ENCODE measurements at places on chromosomes 1 and 21.

DNA sequence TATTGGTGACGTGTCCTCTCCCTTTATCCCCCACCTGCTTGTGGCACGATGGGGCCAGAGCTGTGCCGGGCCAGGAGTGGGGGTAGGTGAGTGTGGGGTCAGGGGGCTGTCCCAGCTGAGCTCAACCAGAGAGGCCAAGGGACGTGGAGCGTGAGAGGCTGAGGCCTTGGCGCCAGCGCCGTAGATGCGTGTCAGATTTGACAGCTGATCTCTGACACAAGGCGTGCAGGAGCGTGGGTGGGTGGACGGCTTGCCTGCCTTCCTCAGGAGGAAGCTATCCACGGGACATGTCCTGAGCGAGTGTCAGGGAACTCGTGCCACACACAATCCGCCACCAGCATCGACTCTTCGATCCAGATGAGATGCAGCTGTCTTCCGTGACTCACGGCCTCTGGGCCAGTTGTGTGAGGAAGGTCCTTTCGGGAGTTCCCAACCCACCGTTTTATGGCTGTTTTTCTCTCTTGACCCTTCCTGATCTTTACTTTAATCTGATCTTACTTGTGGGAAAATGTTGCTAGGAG, 56.7 kb downstream of the SPSB1 start:
- no peak for DNase-seq

- no peak for DNase-seq
Observed at GRCh38 chr1:49319426-49319963, 542.8 kb upstream of the BEND5 start.

GRCh38 chr1:160623227-160623633, 23.6 kb downstream of the SLAMF1 start:
- DNase-seq: peak; percentile 57

DNA sequence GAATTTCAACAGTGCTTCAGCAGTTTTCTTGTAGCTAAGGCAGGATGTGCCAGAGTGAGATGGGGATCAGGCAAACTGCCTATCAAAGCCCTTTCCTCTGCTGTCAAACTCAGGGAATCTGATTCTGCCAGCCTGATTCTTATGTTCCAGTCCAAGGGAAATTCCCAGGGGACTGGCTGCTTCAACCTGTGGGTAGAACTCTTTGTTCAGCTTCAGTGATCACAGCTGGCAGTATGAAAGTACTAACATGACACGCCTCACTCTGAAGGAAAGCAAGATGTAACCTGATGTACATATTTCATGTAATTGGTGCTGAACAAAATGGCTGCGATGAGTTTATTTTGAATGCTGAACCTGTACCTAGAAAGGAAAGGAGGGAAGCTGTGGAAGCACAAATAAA, 40.1 kb upstream of the SLC5A9 start:
- no peak for DNase-seq

DNA sequence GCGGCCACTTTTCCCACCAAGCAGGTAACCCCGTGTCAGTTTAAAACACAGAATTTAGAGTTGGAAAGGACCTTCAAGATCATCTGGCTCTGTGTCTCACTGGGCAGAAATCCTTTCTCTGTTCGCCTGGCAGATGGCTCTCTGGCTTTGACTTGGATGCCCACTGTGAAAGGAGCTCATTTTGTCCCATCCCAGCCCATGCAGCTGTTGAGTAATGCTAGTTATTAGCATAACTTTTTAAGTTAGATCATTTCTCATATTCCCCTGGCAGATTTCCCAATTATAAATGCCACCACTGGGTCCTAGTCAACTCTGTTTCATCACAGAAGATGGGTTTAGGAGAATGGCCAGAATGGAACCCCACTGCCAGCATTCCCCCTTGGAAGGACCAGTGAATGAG, 55.9 kb downstream of the SLC35F3 start:
- DNase-seq: no peak

DNA sequence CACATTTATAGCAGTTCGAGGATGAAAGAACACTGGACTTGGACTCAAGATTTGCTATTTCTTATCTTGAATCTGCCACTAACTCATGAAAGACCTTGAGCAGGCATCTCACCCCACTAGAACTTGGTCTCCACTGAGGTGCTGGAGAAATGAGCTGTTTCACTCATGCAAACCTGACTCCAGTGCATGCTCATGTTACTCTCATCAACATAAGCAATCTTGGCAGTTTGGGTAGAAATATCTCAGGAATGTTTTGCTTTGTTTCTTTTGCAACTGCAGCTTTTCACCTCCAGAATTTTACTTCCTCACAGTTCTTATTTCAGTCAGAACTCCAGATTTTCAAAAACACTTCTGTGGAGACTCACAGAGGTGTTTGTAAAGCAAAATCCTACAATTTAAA, 46.2 kb upstream of the DAB1 start:
- no peak for DNase-seq

DNA sequence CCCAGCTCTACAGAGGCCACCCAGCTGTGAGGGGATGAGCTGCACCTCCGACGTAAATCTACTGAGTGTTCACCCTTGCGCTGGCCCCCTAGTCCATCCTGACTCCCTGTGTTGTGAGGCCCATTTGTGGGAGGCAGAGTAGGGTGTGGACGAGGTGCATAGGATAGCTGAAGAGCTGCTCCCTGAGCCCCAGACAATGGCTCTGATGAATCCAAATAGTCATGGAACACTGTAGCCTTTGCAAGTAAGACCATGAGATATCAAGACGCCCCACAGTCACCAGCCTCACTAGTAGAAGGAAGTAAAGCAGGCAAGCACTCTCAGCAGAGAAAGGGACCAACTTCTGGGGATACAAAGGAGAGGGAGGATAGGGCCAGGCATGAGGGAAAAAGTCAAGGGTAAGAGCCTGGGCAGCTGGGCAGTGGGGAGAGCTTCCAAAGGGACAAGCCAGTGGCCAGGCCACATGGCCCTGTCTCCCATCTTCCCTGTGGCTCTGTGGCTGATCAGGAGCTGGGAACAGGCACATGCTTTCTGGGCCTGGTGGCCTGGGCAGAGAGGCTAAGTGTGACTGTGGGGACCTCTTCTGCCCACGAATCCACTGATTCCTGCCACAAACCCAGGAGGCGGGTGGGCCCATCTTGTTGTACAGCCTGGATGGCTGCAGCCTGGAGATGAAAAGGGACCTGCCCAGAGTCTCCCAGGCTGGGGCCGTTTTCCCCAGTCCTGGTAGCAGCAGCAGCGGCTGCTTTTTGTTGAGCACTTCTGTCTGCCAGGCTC, 55.5 kb upstream of the EPS8L3 start:
- DNase-seq: no peak

- DNase-seq: no peak
Observed at GRCh38 chr1:227556288-227556687, 7.1 kb upstream of the ZNF678 start.

DNA sequence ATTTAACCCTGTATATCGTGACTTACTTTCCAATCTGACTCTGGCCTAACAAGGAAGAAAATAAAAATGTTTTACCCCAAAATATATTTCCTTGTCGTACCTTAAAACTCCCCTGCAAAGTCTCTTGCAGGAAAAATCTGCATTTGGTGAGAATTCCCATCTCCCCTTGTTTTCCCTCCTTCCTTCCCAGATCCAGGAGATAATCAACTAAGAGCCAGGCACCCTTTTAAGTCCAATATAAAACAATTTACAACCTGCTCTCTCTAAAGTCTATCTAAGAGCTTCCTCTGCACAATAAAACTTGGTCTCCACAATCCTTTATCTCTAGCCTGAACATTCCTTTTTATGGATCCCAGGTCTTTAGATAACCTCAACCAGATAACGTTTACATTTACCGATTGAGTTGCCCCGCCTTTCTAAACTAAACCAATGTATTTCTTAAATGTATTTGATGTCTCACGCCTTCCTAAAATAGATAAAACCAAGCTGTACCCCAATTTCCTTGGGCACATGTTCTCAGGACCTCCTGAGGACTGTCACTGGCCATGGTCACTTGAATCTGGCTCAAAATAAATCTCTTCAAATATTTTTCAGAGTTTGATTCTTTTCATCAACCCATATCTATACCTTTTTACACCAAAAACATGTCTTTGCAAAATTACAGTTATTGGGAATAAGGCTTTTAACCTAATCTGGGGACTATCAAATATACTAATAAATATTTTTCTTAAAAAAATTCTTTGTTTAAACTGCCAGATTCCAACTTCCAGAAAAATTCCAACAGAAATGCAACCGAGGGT, 993 bp downstream of the DDX59 start:
- no peak for DNase-seq

GRCh38 chr1:89175601-89176256, at the start of gene GBP7:
GBP7 (minus strand) TSS chr1:89176003; CDS start chr1:89171935, 4,068 bp downstream.
- no peak for DNase-seq

DNA sequence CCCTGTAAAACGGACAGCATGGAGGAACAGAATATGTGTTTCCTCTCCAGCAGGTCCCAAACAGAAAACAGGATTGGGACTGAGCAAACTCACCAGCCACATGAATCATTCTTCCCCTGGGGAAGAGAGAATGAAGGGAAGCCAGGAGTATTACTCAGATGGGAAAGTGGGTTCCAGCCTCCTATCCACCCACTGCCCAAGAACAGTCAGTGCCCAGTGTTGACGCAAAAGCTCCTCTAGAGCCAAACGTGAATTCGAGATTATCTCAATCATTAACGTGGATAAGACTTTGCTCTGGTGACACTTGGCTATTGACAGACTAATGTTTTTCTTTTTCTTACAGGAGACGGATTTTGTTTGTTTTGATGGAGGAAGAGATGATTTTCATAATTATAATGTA, 9.3 kb downstream of the MIA3 start:
- no peak for DNase-seq

DNA sequence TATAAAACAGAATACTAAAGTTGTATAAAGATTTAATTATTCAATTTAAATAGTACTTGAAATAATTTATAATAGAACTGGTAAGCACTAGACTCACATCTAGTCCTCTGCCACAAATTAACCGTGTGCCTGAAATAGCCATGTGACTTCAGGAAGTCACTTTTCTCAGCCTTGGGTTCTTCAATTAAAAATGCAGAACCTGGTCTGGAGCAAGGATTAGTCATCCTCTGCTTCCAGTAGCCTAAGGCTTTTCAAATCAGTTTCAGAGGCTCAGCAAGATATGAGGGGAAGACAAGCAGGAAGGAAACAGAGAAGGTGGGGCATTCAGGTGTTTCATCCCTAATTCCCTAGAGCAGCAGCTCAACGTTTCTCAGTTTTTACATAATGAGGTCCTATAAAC, 23.0 kb downstream of the DPH5 start:
- no peak for DNase-seq

- no peak for DNase-seq
Observed at GRCh38 chr1:233543338-233544255, 70.3 kb upstream of the KCNK1 start.

DNA sequence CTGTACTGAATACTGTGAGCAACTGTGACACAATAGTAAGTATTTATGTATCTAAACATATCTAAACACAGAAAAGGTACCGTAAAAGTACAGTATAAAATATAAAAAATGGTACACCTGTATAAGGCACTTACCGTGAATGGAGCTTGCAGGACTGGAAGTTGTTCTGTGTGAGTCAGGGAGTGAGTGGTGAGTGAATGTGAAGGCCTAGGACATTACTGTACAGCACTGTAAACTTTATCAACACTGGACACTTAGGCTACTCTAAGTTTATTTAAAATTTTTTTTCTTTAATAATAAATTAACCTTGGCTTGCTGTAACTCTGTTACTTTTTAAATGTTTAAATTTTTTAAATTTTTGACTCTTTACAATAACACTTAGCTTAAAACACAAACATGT, 24.5 kb upstream of the SHCBP1L start:
- DNase-seq: no peak

GRCh38 chr1:118990513-118991152, 2.5 kb upstream of the TBX15 start:
- DNase-seq: no peak

- no peak for DNase-seq
Observed at GRCh38 chr1:80363689-80364475, 1357.4 kb upstream of the ADGRL4 start.

DNA sequence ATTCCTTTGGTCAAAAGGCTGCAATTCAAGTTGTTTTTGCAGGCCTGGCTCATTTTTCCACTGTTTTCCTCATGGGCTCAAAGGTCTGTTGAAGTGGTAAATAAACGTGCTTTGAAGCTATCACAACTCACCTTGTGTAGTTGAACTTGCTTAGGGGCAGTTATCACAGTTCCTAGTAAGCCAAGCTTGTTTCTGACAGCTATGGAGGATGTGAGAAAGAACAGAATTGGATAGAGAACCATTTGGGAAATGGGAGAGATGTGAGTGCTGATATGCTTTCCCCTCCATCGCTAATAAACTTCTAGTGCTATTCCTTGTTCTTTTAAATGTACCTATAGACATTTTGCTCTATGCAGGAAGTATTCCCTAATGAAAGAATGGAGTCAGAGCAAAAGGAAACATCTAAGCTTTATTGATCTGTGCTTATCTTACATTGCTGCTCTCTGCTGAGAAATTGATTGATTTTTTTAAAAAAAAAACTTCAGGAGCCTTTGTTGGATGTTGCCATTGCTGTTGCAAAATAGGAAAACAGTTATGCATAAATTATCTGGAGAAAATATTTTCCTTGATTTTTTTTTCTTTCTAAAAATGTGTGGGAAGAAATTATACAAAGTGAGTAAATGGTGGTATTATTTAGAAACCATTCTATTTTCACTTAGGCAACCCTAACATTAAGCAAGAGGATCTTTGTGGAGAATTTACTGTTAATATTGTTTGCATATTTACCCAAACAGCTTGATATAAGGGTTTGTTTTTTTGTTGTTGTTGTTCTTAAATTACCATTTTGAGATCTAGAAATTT, 118.2 kb downstream of the MAGI3 start:
- no peak for DNase-seq

- no peak for DNase-seq
Observed at GRCh38 chr21:25328736-25329135, 278.5 kb downstream of the MRPL39 start.

GRCh38 chr1:2288311-2288710, 60.2 kb downstream of the SKI start:
- DNase-seq: no peak

GRCh38 chr1:180123463-180123936, 31.2 kb upstream of the QSOX1 start:
- DNase-seq: no peak

DNA sequence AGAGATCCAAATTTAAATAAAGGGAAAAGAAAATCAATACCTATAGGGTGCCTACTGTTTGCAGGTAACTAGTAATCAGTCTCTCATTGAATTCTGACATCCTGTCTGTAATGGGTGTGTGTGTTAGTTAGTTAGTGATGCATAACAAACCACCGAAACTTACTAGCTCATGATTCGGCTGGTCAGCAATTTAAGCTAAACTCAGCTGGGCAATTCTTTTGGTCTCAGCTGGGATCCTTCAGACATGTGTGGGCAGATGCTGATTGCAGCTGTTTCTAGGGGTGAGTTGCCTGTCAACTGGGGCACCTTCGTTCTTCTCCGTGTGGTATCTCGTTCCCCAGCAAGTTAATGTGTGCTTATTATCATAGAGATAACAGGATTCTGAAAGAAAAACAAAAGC, 40.2 kb upstream of the ZNF124 start:
- DNase-seq: no peak

- DNase-seq: no peak
Observed at GRCh38 chr21:28798798-28799197, 193.9 kb downstream of the LTN1 start.

GRCh38 chr1:9410737-9411297, 118.1 kb downstream of the SPSB1 start:
- DNase-seq: no peak

GRCh38 chr1:194917769-194918168, 1690.5 kb downstream of the KCNT2 start:
- no peak for DNase-seq

Measured in stimulated activated CD4-positive, alpha-beta T cell treated with anti-CD3 and anti-CD28 coated beads, Interleukin-15, amount 100 ng/mL, for 24 hours (primary cell).